MCF 10A (cell line): ENCODE measurements at places on chromosomes 16 and 17. TPM values are rescaled to one million over a fixed set of nuclear protein-coding genes. Genes with fewer than 3 reads are reported as not detected.

KRTAP9-2 gene
- not detected in 2 replicates for total RNA-seq

CEMP1 gene
- not detected in 2 replicates for total RNA-seq

DNA sequence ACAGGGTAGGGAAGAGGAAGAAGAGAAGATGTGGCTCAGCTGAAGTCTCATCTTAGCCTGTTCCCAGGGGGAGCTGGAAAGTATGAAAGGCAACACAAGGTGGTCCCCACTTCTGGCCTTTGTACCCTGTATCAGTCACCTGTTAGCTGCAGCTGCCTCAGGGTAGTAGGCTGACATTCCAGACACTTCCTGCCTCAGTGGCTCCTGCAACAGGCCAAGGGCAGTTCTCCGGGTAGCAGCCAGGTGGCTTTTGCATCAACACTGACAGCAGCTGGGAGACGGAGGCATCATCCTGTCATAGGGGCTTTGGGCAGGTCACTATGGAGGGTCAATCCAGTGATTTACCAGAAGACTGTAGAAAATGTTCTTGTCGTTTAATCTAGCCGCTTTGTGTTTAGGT, 124.0 kb downstream of the RGS9 start:
- H3K4me3 ChIP-seq, result no peak overlapping the region
- H3K36me3 ChIP-seq, result no peaks in the 10 kb centered on the region
- H3K27ac ChIP-seq, result no peak overlapping the region
- H3K4me1 ChIP-seq, result peaks cover 5% of the 10 kb centered on the region
- DNase-seq, result no peak

KRT9 gene
- total RNA-seq, result 0.21 and 0.27 TPM in 2 replicates

DNA sequence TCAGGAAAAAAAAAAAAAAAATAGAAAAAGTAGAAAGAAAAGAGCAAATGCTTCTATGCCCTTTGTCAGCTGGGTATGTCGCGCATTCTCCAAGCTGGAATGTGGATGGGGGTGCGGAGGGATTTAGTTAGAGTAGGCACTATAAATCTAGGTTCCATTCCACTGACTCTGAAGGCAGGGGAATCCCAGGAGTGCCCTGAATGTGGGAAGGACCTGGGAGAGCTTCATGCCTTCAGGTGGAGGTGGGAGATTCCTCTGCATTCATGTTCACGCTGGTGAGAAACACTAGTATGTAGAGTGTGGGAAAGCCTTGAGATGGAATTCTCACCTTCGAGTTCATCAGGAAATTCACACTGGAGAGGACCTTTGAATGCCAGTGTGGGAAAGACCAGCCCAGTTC, 12.4 kb downstream of the ZNF232 start:
- no peak overlapping the region for H3K27ac ChIP-seq
- no peaks in the 10 kb centered on the region for H3K4me1 ChIP-seq
- no peak overlapping the region for H3K4me3 ChIP-seq
- H3K36me3 ChIP-seq, result no peaks in the 10 kb centered on the region
- DNase-seq, result no peak

DPEP1 gene
- 0.29 and 0.82 TPM in 2 replicates for total RNA-seq

DNA sequence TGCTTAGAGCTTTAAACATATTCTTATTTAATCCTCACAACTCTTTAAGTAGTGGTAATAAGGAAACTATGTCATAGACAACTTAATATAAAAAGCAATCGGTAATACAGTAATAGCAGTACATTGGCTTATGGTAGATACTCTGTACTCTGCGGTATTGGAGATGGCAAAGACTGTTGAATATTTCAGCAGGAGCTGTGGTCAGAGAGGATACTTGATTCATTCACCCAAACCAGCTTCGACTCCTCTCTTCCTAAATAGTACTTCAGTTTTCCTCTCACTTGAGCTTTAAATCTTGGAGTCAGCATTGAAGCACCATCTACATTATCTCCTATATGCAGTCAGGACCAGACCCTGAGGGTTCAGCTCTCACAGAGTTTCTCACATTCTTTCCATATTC, 169.3 kb downstream of the CYB561 start:
- H3K27ac ChIP-seq, result peak overlapping the region; percentile 18
- DNase-seq, result no peak
- H3K27me3 ChIP-seq, result no peaks in the 10 kb centered on the region
- no peaks in the 10 kb centered on the region for H3K36me3 ChIP-seq
- peaks cover 39% of the 10 kb centered on the region for H3K4me1 ChIP-seq

CTF1 gene
- total RNA-seq, result 3.6 and 4.1 TPM in 2 replicates

- H3K4me1 ChIP-seq, result peaks cover 5% of the 10 kb centered on the region
- DNase-seq, result peak; percentile 3
- H3K36me3 ChIP-seq, result no peaks in the 10 kb centered on the region
- H3K27me3 ChIP-seq, result peaks cover 49% of the 10 kb centered on the region
Measured at GRCh38 chr16:22727285-22728166, 86.4 kb upstream of the HS3ST2 start.

FOXL1 gene
- total RNA-seq, result 4.7 and 4.9 TPM in 2 replicates

GRCh38 chr16:29231244-29231643, 175.3 kb downstream of the NPIPB11 start:
- no peaks in the 10 kb centered on the region for H3K4me1 ChIP-seq
- no peaks in the 10 kb centered on the region for H3K27me3 ChIP-seq
- no peaks in the 10 kb centered on the region for H3K36me3 ChIP-seq
- no peak overlapping the region for H3K27ac ChIP-seq
- DNase-seq, result no peak

GRCh38 chr17:42313773-42314566, 25.7 kb downstream of the STAT5A start:
- H3K4me3 ChIP-seq, result no peak overlapping the region
- no peaks in the 10 kb centered on the region for H3K4me1 ChIP-seq
- peak; percentile 62 for DNase-seq
- H3K27ac ChIP-seq, result no peak overlapping the region
- H3K36me3 ChIP-seq, result peaks cover 92% of the 10 kb centered on the region

GRCh38 chr17:19579867-19580565, 46.4 kb downstream of the SLC47A1 start:
- H3K4me3 ChIP-seq, result no peak overlapping the region
- H3K4me1 ChIP-seq, result no peaks in the 10 kb centered on the region
- no peaks in the 10 kb centered on the region for H3K36me3 ChIP-seq
- no peak overlapping the region for H3K27ac ChIP-seq
- DNase-seq, result no peak
- no peaks in the 10 kb centered on the region for H3K27me3 ChIP-seq

DNA sequence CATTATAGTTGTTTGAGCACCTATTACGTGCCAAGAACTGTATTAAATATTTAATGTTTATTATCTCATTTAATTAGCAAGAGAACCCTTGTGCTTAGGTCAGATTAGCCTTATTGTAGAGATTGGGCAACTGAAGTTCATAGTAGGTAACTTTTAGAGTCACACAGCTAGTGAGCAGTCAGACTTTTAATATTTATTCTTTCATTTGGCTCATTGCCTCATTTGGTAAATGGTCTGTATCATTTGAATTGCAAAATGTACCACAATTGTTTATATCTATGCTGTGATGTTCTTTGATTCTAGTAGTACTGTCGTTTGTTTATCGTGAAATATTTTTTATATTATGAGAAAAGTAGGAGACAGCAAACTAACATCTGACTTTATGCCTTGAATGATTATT, 7.6 kb downstream of the CLTC start:
- H3K4me1 ChIP-seq, result peaks cover 33% of the 10 kb centered on the region
- H3K27me3 ChIP-seq, result no peaks in the 10 kb centered on the region
- no peak for DNase-seq
- H3K4me3 ChIP-seq, result no peak overlapping the region
- H3K36me3 ChIP-seq, result peaks cover 25% of the 10 kb centered on the region
- H3K27ac ChIP-seq, result no peak overlapping the region

DNA sequence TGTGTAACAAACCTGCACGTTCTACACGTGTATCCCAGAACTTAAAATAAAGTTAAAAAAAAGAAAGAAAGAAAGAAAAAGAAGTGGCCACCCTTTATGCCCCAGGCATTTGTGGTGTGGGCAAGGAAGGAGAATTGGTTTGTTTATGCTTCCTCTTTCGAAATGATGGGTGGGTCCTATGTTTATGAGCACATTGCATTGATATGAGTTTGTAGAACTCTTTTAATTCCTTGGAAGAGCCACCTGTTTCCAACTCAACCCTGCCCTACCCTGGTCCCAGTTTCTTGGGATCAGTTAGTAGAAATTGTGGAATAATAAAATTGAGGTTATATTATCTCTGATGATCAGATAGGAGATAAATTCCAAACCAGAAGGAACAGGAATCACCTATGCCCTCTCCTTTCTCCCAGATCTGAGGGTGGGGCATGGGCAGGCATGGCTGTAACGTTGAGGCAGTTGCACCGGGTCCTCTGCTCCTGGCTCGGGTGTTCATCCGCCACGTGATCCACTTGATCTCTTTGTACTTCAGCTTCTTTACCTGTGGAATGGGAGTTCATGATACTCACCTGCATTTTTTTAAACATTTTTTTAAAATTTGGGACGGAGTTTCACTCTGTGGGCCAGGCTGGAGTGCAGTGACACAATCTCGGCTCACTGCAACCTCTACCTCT, 15.9 kb downstream of the CHAD start:
- no peaks in the 10 kb centered on the region for H3K27me3 ChIP-seq
- H3K4me3 ChIP-seq, result peak overlapping the region; percentile 19
- peaks cover 13% of the 10 kb centered on the region for H3K36me3 ChIP-seq
- peak overlapping the region; percentile 9 for H3K27ac ChIP-seq
- peak; percentile 76 for DNase-seq

- peaks cover 22% of the 10 kb centered on the region for H3K4me1 ChIP-seq
- DNase-seq, result no peak
- H3K27ac ChIP-seq, result no peak overlapping the region
- no peaks in the 10 kb centered on the region for H3K36me3 ChIP-seq
Measured at GRCh38 chr17:76644995-76645394, 1.4 kb upstream of the ST6GALNAC1 start.

DNA sequence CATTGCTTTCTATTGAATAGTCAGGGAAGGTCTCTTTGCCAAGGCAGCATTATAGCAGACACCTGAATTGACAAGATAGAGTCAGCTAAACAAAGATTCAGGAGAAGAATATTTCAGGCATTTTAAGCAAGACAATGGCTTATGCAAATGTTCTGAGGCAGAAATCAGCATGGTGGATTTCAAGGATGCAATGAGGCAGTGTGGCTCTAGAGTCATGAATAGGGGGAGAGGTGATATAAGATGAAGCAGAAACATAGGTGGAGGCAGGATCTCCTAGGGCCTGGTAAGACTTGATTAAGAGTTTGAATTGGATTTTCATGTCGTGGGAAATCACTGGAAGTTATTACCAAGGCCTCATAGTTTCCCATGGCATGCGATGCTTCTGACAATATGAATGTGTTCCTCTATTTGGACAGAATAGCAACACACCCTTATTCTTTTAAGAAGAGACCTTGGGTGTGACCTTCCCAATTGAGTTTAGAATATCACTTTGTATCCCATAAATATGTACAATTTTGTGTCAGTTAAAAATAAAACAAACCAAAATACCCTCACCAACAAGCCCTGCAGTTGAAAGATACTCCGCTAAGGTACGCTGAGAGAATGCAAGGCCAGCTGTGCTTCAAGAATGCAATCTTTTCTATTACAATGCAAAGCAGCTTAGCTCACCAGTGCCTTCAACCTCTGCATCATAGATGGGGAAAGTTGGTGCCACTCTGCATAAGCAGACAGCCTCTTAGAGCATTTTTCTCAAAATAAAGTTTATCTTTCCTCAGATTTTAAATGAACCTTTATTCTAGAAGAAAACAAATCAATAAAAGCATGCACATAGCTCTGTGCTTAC, 139.6 kb upstream of the SALL1 start:
- DNase-seq, result no peak
- H3K4me1 ChIP-seq, result no peaks in the 10 kb centered on the region
- H3K27me3 ChIP-seq, result no peaks in the 10 kb centered on the region
- H3K27ac ChIP-seq, result no peak overlapping the region

DNA sequence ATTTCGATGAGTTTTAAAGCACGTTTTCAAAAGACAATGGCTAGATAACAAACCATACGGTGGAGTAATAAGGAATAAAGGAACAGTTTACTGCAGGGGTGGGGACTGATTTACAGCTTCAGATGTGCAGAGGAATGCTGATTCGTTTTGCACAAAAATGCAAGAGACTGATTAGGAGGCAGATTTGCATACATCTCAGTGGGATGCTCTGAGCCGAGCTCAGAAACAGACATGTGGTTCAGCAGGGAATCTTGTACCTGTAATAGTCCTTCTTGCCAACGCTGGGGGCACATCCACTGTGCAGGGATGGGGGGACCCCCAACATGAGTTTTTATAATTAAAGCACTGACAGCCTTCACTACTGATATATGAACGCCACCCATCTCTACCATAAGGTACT, 308.0 kb downstream of the GRIN2A start:
- H3K4me1 ChIP-seq, result no peaks in the 10 kb centered on the region
- H3K27ac ChIP-seq, result no peak overlapping the region
- DNase-seq, result no peak
- H3K36me3 ChIP-seq, result no peaks in the 10 kb centered on the region

- no peak for DNase-seq
- H3K4me1 ChIP-seq, result no peaks in the 10 kb centered on the region
- no peak overlapping the region for H3K27ac ChIP-seq
- H3K4me3 ChIP-seq, result no peak overlapping the region
- H3K36me3 ChIP-seq, result peaks cover 16% of the 10 kb centered on the region
Measured at GRCh38 chr17:73249700-73250099, 12.0 kb downstream of the CPSF4L start.

DNAH17 gene
- not detected in 2 replicates for total RNA-seq

CTU2 gene
- total RNA-seq, result 26.9 and 40.8 TPM in 2 replicates

DNA sequence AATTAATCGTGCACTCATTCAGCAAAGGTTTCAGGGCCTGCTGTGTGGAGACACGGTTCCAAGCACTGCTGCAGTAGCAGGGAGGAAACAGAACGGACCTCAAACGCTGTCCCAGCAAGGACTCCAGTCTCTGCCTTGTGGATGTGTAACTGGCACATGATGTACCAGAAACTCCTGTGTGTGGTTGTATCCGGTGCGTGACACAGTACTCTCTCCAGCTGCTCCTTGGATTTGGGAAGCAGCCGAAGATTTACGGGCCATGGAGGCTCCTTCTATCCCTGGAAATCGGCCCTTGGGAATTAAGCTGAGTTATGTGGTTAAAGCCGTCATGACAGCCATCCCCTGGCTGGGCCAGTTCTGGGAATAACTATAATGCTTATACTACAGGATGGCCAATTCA, 8.5 kb upstream of the ANKRD11 start:
- no peaks in the 10 kb centered on the region for H3K27me3 ChIP-seq
- peaks cover 9% of the 10 kb centered on the region for H3K4me1 ChIP-seq

DNA sequence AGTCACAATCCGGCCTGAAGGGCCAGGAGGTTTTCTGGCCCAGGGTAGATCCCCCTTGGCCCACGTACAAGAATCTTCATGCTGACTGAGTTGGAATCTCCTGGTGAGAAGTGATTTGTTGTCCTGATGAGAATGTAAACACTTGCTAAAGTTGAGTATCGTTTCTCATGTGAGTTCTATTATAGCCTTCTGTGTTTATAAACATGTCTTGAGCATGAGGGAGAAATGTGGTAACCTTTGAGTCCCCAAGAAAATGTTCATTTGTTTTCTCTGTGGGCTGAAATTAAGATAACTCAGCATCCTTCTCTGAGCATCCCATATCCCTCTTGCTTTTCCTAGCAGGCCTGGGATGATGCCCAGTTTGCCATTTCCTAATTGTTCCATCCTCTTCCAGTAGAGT, 204.8 kb downstream of the FTO start:
- no peaks in the 10 kb centered on the region for H3K27me3 ChIP-seq
- no peaks in the 10 kb centered on the region for H3K36me3 ChIP-seq
- H3K4me1 ChIP-seq, result peaks cover 16% of the 10 kb centered on the region
- H3K27ac ChIP-seq, result no peak overlapping the region
- no peak for DNase-seq

GRCh38 chr16:71347146-71347545, 11.4 kb upstream of the CALB2 start:
- no peak overlapping the region for H3K4me3 ChIP-seq
- no peak overlapping the region for H3K27ac ChIP-seq
- H3K27me3 ChIP-seq, result peaks cover 2% of the 10 kb centered on the region
- no peaks in the 10 kb centered on the region for H3K4me1 ChIP-seq
- no peaks in the 10 kb centered on the region for H3K36me3 ChIP-seq

OR3A3 gene
- total RNA-seq, result not detected in 2 replicates
